Stimulated activated CD4-positive, alpha-beta T cell treated with anti-CD3 and anti-CD28 coated beads, Interleukin-15, amount 100 ng/mL, for 24 hours (primary cell): ENCODE measurements at places on chromosomes 12 and 14.

DNA sequence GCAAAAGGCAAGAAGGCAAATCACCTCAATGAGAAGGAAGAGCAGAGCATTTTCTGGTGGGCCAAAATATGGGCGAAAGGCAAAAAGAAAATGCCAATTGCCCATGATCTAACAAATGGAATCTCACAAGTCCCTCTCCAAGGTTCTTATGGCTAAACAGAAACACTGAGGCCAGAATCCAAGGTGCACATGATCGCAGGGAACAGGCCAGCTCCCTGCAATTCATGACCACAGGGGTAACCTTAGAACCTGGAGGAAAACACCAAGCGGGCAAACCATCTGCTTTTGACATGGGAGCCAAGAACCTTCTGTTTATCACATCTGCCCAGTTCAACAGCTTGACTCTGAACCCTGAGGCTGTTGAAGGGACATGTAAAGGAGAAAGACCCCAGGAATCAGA lies 60.0 kb downstream of the NT5DC3 start:
- no peak for DNase-seq

- DNase-seq, result no peak
Observed at GRCh38 chr14:99803106-99803775, 10.0 kb downstream of the EML1 start.

DNA sequence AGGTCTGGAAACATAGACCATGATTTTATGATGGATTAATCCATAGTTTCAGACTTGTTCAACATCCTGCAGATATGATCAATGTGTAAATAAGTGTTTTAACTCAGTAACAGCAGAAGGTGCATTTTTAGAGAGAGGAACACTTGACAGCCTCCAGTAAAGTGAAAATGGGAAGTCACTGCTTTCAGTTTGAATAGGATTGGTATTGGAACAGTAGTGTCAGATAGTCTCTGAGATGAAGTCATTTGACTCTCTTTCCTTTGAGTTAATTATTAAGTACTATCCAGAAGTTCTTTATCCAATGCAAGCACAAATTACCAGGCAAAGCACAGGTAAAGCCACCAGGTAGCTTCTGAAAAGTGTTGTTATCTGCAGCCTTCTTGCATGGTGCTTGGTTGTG lies 14.5 kb upstream of the NAV3 start:
- DNase-seq, result no peak

- DNase-seq, result no peak
Observed at GRCh38 chr12:131137836-131138637, 184.3 kb downstream of the ADGRD1 start.

GRCh38 chr14:55138091-55138490 lies 9.0 kb downstream of the LGALS3 start:
- no peak for DNase-seq

GRCh38 chr12:49762468-49762847 lies 21.1 kb downstream of the TMBIM6 start:
- peak; percentile 27 for DNase-seq

DNA sequence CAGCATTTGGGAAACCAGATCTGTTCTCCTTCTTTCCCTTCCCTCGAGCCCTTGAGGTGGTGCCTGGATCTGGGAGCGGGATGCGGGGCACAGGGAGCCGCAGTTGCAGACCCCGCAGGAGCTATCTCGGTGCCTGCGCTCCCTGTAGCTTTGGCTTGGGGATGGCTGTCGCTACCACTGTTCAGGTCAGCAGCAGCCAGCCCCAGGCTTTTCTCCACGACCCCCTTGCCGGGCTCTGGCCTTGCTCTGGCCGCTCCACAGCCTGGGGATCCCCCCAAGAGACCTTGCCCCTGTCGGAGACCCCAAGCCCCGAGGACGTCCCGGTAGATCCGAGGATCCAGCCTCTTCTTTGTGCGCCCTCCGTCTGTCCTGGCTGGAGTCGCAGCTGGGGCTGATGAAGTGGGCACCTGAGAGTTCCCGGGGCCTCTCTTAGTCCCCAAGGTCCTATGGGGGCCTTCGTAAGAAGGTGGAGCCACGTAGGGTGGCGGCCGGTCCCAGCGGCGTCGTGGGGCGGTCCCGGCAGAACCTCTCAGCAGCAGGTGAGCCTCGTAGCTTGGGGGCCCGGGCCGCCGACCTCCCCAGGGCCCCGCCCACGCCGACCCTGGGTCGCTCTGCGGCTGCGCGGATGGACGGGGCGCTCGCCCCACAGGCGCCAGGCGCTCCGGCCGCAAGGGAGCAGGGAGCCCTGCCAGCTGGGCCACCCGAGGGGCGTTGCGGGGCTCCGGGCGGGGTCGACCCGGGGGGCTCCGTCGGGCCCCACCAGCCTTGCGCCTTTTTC lies 1.3 kb downstream of the DDN start:
- peak; percentile 50 for DNase-seq

DNA sequence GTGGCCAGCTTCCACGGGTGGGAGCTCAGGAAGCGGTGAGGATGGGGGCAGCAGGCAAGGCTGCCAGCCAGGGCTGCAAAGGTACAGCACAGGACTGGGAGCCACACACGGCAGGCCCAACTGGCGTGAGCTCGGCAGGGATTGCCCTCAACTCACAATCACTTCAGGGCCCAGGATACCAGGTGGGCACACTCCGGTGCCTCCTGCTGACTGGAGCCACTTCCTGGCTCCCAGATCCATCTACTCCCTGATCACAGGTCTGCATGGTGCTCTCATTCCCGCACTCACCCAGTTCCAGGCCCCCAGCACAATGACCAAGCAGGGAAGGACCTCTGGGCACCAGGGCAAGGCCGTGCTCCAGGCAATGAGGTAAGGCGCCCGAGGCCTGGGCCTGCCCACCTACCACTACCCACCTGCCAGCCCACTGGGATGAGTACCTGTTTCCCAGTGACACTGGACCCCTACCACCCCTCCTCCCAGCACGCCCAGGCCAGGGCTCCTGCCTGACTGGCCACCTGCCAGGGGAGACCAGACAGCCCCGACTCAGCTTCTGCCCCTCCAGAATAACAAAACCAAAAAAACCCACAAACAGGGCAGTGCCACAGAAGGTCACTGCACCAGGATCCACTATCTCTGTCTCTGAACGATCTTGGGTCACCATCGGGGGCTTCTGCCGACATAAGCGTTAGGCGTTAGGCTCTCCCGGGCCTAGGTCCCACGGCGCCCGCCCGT lies 1.8 kb downstream of the JAG2 start:
- DNase-seq, result no peak

DNA sequence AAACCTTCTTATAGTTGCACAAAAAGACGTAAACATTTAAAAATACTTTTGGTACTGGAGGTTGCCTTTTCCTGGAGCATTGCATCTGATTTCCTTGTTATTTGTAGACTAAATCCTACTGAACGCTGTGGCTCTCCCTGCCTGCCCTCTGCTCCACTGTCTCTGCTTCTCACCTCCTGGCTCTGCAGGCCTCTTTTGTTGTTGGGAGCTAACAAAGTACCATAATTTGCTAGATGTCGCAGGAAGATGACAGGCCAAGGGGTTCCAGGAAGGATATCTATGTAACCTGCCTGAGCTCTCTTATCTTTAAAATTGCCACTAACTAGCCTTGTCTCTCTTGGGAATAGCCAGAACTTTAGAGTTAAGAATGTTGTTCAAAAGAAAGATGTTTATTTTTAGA lies 21.4 kb downstream of the SYNE2 start:
- DNase-seq, result no peak

DNA sequence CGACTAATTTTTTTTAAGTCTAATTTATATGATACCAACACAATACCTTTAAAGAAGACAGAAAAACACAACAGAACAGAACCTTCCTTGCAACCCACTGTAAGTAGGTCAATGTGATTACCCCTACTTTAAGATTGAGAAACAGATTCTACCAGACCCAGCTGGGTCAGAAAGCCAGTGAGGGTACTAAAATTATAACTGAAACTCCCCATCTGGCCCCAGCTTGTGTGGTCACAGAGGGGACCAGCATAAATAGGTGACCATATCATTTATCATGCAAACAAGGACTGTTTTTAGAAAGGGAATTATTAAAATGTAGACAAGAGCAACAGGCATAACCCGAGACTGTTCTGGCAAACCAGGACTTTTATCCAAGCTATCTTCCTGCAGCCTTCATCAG lies 30.1 kb upstream of the FRMD6 start:
- no peak for DNase-seq

GRCh38 chr12:105911966-105912365 lies 226.8 kb downstream of the NUAK1 start:
- no peak for DNase-seq

DNA sequence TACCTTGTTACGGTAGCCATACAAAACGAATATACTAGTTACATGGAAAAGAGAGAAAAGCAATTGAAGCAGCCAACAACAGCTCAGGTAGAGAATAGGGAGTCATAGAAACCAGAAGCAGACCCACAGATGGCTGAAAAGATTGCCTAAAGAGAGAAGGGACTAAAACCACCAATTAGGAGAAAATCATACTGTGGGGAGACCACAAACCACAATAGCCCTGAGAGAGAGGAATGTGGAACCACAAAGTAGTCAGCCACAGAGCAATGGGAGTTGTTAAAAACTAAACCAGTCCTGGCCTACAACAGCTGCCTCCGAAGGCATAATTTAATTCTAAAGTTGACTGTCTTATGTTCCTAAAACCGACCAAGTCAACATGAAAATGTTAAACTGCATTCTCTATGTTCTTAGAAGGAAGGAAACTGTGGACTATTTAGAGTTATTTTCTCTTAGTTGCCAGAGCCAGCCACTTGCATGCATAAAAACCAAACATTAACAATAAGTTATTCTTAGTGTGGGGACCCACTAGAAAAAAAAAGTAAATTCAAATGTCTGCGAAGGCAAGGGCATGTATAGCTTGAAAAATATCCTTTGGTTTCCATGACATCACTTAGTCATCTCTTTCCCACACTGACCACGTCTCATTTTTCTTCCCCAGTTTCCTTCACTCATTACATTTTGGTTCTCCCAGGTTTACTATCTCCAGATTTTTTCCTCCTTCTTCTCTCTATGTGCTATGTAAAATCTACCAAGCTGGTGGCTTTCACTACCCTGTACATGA lies 398.1 kb downstream of the NOVA1 start:
- DNase-seq, result no peak

DNA sequence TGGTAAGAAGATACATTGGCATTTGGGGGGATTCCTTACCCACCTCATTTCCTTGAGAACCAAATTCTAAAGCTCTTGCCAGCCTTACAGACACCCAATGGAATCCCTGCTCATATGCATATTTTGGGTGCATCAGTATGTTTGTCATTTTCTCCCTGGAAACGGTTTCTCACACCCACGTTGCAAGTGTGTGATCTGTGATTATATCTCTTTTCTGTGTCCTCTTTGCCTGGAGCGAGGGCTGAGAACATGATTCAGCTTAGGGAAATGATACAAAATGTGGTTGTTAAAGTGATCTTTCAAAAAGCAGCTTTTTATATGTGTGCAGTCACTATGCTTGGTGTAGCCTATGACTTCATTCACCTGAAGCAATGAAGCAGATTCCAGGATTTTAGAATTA lies 52.0 kb downstream of the KCNMB4 start:
- no peak for DNase-seq

DNA sequence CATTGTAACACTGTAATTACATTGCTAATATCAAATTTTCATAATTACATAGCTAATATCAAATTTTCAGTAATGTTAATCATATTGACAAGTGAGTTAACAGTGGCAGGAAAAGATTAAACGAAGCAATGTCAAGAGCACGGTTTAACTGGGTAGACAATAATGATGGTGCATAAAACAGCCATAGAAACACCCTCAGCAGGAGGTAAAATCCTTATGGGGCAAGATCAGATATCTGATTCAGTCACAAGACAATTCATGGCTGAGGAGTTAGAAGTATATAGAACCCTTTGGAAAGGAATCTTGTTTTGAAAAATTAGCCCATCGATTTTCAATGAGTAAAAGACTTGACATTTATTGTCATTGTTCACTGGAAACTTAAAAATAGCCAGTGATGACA lies 190.6 kb downstream of the SLC2A13 start:
- DNase-seq, result no peak

GRCh38 chr14:71070169-71070568 lies 162.9 kb downstream of the PCNX1 start:
- DNase-seq, result no peak

- DNase-seq, result no peak
Observed at GRCh38 chr12:94230357-94230905, 82.1 kb downstream of the PLXNC1 start.

GRCh38 chr14:38063711-38064320 lies 143.9 kb upstream of the SSTR1 start:
- no peak for DNase-seq
